ENCODE measurements at places on chromosomes 1 and 21.

GRCh38 chr1:48500541-48501450 is 28.8 kb upstream of the SPATA6 start:
- no peak for DNase-seq

GRCh38 chr21:42441963-42442362 is 38.3 kb downstream of the UBASH3A start:
- no peak for DNase-seq

DNA sequence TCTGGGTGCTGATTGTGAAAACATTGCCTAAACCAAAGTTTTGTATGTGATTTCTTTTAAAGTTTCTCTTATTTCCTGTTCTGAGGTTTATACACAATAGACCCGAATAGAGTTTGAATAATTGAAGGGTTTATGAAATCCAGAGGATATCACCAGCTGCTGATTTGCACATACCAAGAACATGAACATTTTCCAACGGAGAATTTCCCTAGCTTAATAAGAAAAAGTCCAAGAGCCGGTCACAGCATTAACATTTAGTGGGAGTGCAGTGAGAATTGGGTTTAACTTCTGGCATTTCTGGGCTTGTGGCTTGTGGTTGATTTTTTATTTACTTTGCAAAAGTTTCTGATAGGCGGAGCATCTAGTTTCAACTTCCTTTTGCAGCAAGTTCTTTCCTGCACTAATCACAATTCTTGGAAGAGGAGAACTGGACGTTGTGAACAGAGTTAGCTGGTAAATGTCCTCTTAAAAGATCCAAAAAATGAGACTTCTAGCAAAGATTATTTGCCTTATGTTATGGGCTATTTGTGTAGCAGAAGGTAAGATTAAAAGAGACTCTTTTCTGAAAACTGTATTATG is at the start of gene CFH:
Gene CFH (plus strand): TSS at position 407 of the 579 bp plus-strand sequence. CDS start 75 bp downstream, at position 482.
- DNase-seq = no peak

DNA sequence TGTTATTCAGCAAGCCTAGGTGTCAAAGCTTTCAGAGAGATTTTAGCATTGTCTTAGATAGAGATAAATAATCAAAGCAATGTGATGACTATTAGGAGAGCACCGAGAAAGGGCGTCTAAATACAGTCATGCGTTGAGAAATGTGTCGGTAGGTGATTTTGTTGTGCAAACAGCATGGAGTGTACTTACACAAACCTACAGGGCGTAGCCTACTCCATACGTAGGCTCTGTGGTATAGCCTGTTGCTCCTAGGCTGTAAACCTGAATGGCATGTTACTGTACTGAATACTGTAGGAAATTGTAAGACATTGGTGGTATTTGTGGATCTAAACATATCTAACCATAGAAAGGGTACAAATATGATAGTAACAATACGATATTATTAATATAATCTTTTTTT is 31.8 kb downstream of the KIF1B start:
- no peak for DNase-seq

- DNase-seq = no peak
Observed at GRCh38 chr1:236401698-236402097, 7.6 kb downstream of the EDARADD start.

DNA sequence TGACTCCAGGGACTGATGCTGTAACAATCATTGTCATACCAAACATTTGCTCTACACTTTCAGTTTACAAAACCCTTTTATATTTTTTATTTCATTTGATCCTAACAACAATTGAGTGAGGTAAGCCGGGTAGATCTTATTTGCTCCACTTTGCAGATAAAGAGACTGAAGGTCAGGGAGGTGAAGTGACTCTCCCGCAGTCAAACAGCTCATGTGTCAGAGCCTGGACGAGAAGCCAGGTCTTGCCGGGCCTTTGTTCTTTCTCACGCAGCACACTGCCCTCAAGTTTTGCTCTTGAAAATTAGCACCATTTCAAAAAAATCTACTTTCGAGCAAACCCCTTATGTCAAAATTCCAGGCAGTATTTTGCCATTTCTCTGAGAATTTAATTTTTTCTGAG is 65.2 kb downstream of the CD247 start:
- DNase-seq = no peak

- no peak for DNase-seq
Observed at GRCh38 chr1:159949981-159950381, 4.1 kb downstream of the SLAMF9 start.

DNA sequence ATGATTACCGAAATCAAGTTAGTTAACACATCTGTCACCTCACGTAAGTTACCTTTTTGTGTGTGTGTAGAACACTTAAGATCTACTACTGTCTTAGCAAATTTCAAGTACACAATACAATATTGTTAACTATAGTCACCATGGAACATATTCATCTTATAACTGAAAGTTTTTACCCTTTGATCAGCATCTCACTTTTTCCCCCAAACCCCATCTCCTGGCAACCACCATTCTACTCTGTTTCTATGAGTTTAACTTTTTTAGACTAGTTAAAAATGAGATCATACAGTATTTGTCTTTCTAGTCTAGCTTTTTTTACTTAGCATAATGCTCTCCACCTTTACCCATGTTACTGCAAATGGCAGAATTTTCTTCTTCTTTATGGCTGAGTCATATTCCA is 124.7 kb downstream of the RABGAP1L start:
- no peak for DNase-seq

- no peak for DNase-seq
Observed at GRCh38 chr1:194602184-194602583, 1415.8 kb upstream of the B3GALT2 start.

DNA sequence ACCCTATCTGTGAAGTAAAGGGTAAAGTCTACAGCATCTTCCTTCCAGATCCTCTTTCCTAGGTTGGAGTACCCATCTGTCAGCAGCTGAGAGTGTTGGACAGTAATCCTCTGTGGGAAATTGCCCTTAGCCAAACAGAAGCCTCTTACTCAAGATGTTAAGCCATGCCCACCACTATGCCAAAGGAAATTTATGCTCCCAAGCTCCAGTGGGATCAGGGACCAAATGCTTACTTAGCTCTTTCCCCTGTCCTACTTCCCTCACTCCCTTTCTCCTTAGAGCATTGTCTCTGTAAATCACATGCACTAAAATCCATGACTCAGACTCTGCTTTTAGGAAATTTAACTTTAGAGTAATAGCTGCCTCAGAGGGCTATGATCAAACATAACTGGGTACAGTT is 254.0 kb downstream of the BRINP2 start:
- no peak for DNase-seq

GRCh38 chr21:34639882-34640788 is 25.2 kb upstream of the RCAN1 start:
- no peak for DNase-seq

DNA sequence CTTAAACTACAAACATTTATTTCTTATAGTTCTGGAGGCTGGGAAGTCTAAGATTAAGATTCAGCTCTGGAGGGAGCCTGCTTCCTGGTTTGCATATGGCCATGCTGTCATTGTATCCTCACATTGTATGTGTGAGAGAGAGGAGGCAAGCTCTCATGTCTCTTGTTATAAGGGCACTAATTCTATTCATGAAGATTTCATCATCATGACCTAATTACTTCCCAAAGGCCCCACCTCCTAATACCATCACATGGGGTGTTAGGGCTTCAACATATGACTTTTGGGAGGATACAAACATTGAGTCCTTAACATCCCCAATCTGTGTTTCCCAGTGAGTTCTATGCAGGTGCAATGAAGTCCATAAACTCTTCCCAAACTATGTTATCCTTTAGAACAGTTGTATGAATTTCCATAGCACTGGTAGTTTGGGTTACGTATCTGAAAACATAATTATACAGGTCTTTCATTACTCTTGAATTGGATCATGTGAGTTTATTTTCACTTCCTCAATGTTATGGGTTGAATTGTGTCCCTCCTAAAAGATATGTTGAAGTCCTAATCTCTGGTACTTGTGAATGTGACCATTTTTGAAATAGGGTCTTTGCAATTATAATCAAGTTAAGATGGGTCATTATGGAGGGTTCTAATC is 124.2 kb downstream of the RUNX1 start:
- no peak for DNase-seq

- no peak for DNase-seq
Observed at GRCh38 chr1:89129911-89130310, 4.0 kb upstream of the GBP2 start.

- no peak for DNase-seq
Observed at GRCh38 chr1:76187436-76187835, 112.9 kb downstream of the ST6GALNAC3 start.

DNA sequence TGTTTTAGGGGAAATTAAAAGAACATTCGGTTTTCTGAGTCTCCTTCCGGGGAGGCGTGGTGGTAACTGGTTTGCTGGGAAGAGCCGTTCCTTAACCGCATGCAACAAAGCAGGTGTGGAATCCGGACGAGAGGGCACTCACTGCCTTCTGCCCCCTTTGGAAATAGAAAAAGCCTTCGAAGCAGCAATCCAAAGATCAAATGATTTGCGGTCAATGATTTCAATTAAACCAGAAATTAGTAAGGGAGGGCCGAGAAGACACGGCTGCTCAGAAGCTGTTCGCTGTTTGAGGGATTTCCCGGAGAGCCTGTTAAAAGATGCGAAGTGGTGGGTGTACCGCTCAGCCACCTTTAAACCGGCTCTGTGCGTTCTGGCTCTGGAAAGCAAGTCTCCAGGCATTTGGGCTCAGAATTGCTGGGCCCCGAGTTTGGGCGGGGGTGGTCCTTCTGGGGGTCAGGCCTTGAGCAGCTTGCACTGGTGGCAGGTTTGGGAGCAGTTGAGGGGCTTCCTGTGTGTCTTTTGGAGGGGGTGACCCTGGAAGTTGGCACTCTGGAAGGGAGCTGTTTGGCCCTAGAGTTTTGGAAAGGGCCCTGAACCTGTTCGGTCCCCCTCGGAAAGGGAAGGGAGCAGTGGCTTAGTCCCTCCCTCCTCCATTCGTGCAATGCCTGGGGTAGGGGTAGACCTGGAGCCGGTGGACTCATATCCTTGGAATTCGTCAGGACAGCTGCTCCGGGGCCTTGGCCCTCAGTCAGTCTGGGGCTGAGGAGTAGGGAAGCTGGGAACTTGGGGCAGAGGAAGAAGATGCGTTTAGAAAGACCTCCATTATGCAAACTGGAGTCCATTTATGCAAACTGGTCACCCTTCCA is 3.1 kb downstream of the SIM2 start:
- DNase-seq = no peak

- no peak for DNase-seq
Observed at GRCh38 chr1:60033066-60033465, 40.5 kb downstream of the C1orf87 start.

GRCh38 chr1:227898502-227899140 is 49.1 kb downstream of the WNT9A start:
- DNase-seq = no peak

DNA sequence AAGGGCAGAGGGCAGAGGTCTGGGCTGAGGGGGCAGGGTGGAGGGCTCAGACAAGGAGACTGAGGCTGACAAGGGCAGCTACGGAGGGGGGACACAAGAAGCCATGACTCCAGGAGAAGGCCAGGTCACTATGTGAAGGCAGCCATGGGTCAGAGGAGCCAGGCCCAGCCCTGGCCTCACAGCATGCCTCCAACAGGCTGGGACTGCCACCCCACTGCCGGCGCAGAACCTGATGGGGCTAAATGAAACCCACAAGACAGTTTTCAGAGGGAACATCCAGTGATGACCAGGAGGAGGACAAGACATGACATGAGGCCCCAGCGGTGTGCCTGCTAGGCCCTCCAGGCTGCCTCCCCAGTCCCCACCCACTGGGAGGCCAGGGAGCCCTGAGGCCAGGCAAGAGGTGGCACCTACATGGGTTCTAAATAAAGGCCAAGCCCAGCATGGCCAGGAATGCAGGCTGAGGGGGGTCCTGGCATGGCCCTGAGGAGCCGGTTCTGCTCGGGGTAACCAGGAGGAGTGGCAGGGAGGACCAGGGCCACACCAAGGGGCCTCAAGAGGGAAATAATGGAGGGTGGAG is 27.3 kb upstream of the LSS start:
- no peak for DNase-seq

GRCh38 chr1:160446945-160447600 is 46.7 kb downstream of the VANGL2 start:
- DNase-seq = no peak

- no peak for DNase-seq
Observed at GRCh38 chr1:207420109-207420508, 34.0 kb upstream of the CR2 start.

- no peak for DNase-seq
Observed at GRCh38 chr21:45283035-45283610, 4.6 kb downstream of the POFUT2 start.

- no peak for DNase-seq
Observed at GRCh38 chr1:175435392-175435791, 242.8 kb upstream of the KIAA0040 start.

- no peak for DNase-seq
Observed at GRCh38 chr1:63463248-63463647, 59.8 kb downstream of the ITGB3BP start.

DNA sequence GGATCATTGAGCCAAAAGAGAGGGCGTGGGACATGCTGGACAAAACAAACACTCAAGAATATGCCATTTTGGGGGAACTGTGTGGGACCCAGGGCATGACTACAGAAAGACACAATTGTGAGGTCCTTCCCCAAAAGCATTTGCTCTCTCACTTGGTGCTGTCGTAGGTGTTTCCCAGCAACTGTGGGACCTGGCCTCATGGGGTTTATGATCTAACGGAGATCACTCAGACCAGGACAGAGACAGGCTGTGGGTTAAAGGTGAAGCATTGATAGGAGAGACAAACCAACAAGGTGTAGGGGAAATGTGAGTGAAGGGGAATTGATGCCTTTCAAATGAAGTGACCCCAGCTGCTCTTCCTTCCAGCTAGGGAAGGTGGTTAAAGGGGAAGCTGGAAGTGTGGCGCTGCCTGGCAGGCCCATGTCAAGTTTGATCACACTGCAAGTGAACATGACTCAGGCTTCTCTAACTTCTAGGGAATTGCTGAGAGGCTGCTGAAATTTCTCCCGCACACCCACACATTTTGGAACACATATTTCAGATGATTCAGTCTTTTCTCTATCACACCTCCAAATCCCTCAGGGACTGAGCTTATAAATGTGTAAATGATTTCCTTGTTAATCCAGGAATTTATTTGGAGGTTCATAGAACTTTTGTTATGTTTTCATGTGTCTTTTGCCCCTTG is 30.2 kb downstream of the TRAF5 start:
- DNase-seq = no peak

DNA sequence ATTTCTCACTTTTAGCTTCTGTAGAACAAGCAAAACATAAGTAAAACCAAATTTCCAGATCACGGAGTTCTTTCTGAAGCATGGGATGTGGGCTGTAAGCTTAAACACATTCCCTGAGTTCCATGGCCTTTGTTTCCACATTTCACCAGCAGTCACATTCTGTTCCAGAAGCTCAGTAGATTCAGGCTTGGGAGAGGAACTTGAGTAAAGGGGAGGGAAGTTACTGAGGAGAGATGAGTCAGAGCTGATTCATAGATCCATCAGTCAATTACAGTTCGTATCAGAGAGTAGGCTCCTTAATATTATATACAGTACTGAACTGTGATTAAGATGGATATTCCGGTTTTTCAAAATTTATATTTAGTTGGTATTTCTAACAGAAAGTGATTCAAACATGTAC is 614.3 kb downstream of the NCAM2 start:
- DNase-seq = no peak

- no peak for DNase-seq
Observed at GRCh38 chr1:44831516-44831915, 11.5 kb downstream of the PTCH2 start.

Measured in substantia nigra (tissue), 51 donors.